SK-MEL-5 (cell line): ENCODE measurements at places on chromosomes 3 and 15.

DNA sequence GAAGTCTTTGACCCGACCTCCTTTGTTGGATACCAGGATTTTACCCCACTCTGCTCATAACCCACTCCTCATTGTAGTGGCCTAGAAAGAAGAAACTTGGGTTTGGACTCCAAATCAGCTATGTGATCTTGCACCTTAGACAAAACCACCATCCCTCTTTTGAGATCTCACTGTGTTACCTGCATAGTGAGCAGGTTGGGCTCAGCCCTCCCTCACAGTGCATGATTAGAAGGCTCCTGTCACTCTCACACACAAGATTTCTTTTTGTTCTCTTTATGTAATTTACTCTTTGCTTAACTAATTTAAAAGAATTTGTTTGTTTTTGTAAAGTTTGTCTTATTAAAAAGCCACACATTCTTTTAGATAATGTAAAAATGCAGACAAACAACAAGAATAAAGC, 587.8 kb downstream of the MECOM start:
- DNase-seq, result no peak

GRCh38 chr15:81880833-81881232, 165.0 kb downstream of the MEX3B start:
- DNase-seq, result no peak

- no peak for DNase-seq
Measured at GRCh38 chr3:149992416-149993058, 21.8 kb upstream of the PFN2 start.

DNA sequence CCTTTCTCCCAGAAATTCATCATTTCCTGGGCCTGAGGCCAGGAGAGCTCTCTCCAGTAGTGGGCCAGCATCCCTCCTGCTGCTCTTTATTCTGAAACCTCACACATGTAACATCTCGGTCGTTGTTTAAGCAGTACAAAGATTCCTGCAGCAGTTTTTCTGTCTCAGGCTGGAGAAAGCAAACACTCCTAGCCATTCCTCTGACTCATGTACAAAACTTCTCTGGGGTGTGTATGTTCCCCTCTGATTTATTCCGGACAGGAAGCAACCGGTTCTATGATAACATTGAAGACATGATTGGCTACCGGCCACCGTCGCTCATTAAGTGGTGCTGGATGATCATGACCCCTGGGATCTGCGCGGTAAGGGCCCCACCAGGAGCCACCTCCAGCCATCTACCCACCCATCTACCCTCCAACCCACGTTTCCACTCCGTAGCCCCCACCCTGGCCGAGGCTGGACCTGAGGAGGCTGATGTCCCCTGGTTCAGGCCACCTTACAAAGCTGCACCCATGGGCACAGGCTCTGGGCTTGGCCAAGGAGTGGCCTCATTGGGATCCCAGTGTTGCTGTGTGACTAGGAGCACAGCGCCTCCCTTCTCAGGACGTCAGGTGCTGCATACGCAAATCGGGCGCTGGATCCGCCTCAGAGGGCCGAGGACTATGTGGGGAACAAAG, 58.6 kb upstream of the SLC6A1 start:
- no peak for DNase-seq

DNA sequence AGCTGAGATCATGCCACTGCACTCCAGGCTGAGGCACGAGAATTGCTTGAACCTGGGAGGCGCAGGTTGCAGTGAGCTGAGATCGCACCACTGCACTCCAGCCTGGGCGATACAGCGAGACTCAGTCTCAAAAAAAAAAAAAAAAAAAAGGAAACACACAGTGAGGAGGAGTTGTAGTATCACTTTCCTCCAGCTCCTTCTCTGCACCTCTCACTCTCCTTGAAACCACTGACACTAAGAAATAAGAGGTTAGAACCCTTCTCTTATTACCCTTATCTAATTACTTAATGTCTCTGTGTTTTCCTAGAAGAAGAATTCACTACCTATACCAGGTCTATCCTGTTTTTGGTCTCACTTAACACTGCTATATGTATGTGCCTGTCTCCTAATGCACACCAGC, 31.7 kb downstream of the RAB27A start:
- no peak for DNase-seq

DNA sequence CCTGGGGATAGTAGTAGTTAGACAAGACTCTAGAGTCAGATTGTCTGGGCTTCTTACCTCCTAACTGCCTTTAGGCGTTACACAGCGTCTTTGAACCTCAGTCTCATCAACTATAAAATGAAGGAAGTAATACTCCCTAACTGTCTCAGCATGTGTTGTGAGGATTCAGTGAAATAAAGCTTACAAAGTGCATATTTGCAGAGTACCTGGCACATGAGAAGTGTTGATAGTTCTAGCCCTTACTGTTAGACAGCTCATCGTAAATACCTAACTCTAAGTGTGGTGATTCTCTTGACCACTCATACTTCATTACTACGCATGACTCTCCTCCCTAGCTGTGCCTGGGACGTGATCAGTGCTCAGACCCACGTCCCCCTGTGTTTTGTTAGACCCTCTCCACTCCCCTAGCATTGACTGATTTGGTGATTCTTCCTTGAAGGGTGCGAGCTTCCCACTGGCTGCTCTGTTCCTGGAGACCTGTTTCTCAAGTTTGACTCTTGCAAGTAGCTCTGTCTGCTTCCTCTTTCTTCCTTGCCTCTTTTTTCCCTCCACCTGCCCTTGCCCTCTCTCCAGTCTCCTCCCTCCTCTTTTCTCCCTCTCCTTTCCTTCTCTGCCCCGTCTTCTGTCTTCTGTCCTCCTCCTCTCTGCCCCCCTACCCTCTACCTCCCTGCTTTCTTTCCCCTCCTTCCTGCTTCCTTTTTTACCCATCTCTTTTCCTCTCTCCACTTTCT, 124.2 kb downstream of the SLC25A26 start:
- DNase-seq, result no peak

- DNase-seq, result no peak
Measured at GRCh38 chr15:31271224-31271635, 55.4 kb upstream of the KLF13 start.

GRCh38 chr3:18086760-18087159, 338.4 kb downstream of the SATB1 start:
- no peak for DNase-seq

DNA sequence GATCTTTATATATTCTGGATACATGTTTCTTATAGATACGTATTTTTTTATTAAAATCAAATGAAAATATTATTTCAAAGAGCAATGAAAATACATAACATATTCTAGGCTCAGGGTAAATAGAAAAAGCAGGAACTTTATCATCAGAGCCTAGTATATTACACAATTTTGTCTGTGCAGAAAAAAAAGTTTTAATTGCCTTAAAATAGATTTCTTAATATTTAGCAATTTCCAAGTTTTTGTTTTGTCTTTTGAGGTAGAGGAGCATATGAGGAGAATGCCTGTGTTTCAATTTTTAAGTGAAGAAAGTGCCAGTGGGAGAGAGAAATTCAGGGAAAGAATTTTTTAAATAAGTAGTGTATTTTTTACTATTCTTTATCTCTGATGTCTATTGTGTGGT, 10.5 kb downstream of the CAPN7 start:
- DNase-seq, result no peak

DNA sequence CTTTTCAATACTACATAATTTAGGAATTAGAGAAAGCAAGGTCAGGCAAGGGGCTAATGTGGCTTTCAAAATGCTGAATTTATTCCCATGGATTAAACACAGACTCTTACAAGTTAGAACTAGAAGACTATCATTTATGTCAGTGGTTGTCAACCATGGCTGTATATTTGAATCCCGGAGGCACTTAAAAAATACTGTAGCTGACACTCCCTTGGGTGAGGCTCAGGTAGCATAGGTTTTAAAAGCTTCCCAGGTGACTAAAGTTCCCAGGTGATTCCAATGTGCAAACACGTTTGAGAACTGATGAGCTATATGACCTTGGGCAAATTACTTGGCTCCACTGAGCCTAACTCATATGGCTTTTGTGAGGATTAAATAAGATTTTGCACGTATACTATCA, 29.6 kb downstream of the AAGAB start:
- no peak for DNase-seq

GRCh38 chr3:14414846-14415464, 12.5 kb downstream of the SLC6A6 start:
- DNase-seq, result no peak

- DNase-seq, result peak; percentile 54
Measured at GRCh38 chr15:80580106-80580505, 115.0 kb upstream of the ABHD17C start.

DNA sequence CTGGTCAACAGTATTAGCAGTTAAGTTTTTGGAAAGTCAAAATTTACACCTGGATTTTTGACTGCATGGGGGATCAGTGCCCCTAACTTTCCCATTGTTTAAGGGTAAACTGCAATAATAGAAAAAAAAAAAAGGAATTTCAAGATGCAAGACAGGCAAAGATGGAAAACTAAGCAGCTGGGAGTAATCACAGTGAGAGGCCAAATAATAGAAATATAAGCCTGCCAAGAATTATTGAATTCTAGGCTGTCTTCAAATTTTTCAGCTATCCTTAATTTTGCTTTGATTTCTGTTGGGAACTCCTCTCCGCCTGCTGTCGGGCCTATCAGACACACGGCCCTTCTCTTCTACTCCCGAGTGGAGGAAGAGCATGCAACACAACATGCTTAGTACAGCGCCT, 215.5 kb upstream of the LMCD1 start:
- DNase-seq, result no peak

GRCh38 chr15:98955331-98955730, 52.3 kb downstream of the PGPEP1L start:
- DNase-seq, result no peak

DNA sequence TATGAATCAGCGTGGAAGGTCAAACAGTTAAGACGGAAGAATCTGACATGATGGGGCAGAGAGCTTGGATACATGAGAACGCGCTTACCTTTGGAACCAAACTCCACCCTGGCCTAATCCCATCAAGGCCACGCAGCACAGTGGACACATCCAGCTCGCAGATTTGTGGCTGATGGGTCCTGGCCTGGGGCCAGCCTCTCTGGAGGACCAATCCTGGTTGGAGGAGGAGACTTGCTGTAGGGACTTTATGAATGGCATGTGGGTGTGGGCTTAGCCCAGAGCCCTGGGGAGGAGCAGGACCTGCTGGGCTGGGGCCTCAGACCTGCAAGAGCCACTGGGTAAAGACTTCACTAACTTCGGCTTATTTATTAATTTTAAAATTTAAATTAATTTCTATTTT, 73.4 kb upstream of the ANKRD34C start:
- no peak for DNase-seq

- DNase-seq, result peak; percentile 4
Measured at GRCh38 chr15:48582452-48583247, 62.9 kb downstream of the FBN1 start.

DNA sequence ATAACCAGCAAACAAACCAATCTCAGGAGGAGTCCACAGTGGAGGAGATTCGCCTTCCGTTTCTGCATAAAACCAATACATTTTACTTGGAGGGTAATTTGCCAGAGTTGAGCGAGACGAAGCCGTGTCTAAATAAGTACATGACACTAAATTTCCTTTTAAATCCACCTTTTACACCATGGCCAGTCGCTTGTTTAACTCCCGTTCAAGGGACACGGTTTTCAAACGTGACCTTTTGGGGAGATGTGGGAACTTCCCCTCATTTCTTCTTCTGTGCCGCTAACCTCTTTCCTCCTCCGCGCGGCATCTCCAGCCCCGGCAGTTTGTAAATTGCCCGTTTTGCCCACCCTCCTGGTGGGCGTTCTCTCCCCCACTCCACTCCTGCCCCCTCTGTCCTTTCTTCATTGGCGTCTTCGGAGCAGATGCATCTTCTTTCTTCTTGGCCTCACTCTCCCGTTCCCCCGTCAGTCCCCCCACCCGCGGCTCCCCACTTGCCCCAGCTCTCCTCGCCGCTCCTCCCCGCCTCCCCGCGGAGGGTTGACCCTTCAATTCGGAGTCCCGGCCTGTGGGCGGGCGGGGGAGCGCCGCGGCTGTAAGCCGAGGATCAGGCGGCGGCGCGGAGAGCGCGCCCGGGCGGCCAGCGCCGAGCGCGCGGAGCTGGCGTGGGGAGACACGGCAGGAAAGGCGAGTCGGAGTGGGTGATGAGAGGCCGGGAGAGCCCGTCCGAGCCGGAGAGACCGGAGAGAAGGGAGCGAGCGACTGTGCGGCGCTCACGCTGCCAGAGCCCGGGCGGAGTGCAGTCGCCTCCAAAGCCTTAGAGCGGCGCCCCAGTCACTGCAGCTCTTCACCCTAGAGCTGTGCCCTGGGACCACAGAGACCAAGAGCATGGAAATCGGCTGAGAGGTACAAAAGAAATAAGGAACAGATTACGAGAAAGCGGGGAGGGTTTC, at the start of gene NLGN1:
Gene NLGN1 (plus strand): TSS at position 584 of the 950 bp plus-strand sequence.
- DNase-seq, result peak; percentile 68

GRCh38 chr3:122875547-122876127, 80.8 kb downstream of the SLC49A4 start:
- DNase-seq, result no peak

- DNase-seq, result no peak
Measured at GRCh38 chr3:185330238-185330637, 32.7 kb upstream of the MAP3K13 start.

- peak; percentile 14 for DNase-seq
Measured at GRCh38 chr15:100909989-100910955, 8.9 kb upstream of the LRRK1 start.

GRCh38 chr15:74127255-74127953, 3.0 kb upstream of the ISLR2 start:
- DNase-seq, result peak; percentile 81

GRCh38 chr15:51359981-51360380, 18.5 kb downstream of the GLDN start:
- no peak for DNase-seq

- DNase-seq, result no peak
Measured at GRCh38 chr3:11381141-11381540, 108.9 kb downstream of the ATG7 start.

DNA sequence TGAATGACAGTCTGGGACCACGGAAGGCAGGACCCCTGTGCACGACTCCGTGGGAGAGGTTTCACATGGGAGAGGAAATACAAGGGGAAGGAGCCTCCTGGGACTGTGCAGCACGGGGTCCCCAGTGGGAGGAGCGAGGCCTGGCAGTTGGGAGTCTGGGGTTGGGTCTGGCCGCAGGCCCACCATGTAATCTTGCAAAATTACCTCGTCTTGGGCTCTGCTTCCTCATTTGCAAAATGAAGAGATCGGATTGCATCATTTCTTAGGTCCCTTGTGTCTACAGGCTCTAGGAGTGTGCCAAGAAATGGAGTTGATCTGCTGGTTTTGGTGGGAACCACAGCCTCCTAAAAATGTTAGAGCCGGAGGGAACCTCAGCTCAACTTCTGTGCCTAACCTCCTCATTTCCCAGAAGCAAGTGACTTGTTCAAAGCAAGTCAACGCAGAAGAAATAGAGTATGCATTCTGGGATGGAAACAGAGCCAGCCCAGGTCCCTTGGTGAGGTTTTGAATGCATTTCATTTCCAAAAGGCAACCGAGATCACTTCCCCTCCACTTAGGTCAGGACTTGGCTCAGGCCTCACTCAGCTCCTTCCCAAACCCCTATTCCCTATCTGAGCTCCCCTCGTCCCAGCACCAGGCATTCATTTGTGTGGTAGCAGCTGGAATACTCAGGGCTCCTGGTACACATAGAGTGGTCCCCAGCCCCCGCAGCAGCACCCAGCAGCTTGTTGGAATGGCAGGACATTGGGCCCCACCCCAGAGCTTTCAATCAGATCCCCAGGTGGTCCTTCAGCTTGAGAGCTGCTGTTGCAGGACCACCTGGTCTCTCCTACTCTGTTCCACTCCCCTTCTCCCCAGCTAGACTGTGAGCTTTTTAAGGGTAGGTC, 267.7 kb downstream of the XXYLT1 start:
- no peak for DNase-seq
